Stimulated activated CD4-positive, alpha-beta T cell treated with anti-CD3 and anti-CD28 coated beads, Interleukin-15, amount 100 ng/mL, for 48 hours (primary cell): ENCODE measurements at places on chromosomes 2 and 18.
A peak's percentile ranks its signal among the peaks of the same experiment; 100 is the strongest.

DNA sequence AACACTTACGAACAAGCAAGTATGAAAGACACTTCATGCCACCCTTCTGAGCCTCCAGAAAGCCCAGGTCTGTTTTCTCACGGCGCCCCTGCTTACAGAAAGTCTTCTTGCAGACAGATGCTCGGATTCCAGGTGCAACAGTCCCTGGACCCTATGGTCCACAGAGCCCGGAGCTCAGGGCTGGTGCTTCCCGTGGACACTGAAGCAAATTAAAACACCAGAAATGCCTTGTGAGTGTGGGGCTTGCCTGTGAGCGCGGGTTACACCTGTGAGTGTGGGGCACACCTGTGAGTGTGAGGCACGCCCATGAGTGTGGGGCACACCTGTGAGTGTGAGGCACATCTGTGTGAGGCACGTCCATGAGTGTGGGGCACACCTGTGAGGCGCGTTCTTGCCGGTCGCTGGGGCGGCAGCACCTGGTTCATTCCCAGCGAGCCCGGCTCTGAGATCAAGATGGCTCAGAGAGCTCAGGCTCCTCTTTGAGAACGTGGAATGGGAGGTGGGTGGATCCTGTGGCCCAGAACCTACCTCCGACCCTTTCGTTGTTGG is 205.2 kb upstream of the TPO start:
- DNase-seq = no peak

DNA sequence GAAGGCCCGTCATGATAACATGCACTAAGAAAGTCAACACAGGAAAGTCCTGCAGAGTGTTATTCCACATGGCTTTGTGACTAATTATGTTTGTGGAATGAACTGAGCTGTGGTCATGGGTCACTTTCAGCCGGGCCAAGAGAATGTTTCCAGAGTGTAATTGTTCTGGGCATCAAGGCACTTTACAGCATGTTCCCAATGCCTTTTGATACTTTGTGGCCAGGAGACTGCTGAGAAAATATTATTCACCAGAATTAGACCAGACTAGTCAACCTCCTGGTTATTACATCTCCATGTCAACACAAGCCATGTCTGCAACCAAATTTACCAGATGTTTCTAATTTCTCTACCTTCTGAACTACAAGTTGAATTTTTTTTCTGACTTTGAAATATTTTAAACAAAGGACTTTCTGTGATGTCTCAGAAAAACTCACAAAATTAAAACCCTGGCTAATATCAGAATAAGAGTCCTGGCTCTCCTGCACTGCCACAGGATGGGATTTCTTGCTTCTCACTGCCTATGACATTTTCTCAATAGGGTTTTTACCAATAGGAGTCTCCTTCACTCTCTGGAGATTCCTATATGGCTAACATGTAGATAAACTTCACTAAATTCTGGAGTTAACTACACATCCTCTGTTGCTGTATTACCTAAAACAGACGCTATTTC is 90.6 kb upstream of the WDR75 start:
- DNase-seq = no peak

- no peak for DNase-seq
These were observed 20.8 kb upstream of the TMX3 start for GRCh38 chr18:68735483-68736343.

DNA sequence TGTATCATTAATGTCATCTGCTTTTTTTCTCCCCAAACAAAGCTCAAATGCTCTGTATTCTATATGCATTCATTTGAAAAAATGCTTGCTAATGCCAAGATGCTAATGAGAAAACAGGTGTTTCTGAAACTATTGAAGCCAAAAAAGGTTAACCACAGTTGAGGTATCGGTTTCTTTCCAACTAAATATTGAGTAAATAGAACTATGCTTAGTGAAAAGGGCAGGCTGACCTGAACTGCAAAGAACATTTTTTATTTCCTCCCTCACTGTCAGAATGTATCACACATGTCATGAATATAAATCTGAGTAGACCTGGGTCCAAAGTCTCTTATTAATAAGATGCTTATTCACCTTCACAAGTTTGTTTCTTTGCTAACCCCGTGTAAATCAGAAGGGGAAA is 866.6 kb downstream of the CPS1 start:
- no peak for DNase-seq

DNA sequence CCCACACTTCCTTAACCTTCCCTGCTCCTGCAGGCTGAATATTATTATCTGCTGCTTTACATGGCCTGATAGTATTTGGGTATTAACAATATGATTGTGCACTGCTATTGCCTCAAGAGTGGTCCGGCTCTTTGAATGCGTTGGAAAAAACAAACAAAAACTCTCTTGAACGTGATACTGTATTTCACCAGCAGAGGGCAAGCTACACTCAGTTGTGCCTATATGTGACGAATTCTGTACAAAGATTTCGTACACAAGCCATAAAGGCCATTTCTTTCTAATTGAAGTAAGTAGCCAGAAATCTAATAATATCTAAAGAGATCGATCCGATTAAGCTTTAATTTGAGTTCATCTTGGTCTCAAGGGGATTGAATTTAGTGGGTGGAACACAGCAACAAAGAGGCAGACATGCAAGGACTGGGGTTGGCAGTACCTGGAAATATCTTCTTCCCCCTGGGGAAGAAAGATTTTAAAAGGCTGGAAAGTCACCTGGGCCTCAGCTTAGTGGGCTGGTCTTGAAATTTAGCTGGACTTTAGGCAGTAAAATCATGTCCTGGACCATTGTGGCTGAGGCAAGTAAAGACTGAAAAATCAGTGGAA is 49.3 kb upstream of the RAB6D start:
- peak; percentile 14 for DNase-seq

DNA sequence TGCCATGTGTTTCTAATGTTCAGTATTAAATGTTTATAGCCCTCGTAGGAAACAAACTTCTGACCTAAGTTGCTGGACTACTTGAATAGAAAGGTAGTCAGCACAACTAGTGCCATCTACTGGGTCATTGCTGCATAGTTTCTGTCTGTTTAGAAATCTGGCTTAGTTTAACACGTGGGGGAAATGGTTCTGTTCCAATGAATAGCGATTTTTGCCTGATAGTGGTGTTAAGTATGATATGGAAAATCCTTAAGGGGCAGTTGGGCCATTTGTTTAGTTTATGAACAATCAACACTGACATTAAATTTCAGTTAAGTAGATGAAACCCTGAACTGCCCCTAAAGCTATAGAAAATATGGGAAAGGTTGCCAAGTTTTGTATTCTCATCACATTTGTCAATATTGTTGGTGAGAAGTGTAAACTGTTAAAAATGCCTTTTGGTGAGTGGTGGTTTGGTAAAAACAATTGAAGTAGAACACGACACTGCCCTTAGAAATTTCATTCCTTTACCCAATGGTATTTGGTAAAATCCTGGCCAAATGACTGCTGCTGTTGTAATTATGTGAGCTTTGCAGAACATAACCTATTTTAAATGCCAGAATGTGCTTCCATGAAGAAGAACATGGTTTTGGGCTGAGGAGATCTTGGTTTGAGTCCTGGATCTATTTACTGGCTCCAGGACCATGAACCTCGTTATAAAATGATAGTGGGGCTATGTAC is 13.2 kb downstream of the NABP1 start:
- no peak for DNase-seq

DNA sequence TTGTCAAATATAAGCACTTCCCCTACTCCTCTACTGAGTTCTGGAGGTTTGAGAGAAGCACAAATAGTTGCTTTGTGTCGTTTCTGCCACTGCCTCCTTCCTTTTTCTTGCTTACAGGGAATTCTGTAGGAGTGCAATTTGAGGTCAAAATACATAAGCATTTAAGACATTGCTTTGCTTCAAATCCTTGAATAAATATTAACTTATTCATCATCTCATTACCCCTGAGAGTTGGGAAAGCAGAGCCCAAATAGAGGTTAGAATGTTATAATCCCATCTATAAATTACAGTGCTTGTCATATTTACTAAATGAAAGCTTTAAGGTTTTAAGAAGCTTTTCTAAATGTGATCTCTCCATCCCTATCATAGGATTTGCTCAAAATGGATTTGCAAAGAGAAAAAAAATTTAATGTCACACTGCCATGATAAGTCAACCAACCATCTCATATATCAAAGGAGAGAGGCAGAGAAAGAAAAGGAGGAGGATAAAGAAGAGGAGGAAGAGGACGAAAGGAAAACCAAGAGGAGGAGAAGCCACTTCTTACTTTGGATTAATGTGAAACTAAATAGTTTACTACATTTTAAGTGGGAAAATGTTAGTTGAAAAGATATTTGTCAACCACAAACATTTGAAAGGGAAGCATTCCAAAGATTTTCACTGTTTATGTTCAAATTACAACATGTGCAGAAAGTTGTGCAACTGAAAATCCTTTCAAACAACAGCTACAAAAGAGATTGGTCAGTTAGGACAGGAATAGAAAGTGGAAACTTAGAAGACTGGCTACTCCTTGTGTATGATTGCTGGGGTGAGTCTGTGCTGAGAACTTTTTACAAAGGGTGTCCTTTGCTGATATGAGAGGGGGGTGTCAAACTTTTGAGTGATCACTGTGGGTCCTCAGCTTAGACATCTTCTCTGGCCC is 277.3 kb upstream of the FN1 start:
- no peak for DNase-seq
